Activated CD4-positive, alpha-beta T cell treated with anti-CD3 and anti-CD28 coated beads for 36 hours (primary cell): ENCODE measurements at places on chromosomes 5 and 9. TPM values are rescaled to one million over a fixed set of nuclear protein-coding genes. Genes with fewer than 3 reads are reported as not detected.

The RBM18 gene
- total RNA-seq = 28.6 TPM

The CDH9 gene
- not detected for total RNA-seq

The PCDHA5 gene
- total RNA-seq = not detected

The SECISBP2 gene
- total RNA-seq = 38.6 TPM

The PCDH1 gene
- not detected for total RNA-seq

The SLC34A1 gene
- not detected for total RNA-seq

The UIMC1 gene
- 53.4 TPM for total RNA-seq

The PSAT1 gene
- 190 TPM for total RNA-seq

The FAM78A gene
- 36.6 TPM for total RNA-seq

The GPX8 gene
- total RNA-seq = not detected

GRCh38 chr9:23538067-23538402, 288.0 kb downstream of the ELAVL2 start:
- H3K27me3 ChIP-seq = peaks cover 9% of the 10 kb centered on the region
- H3K4me1 ChIP-seq = no peaks in the 10 kb centered on the region
- no peak overlapping the region for H3K27ac ChIP-seq
- no peak overlapping the region for H3K4me3 ChIP-seq

DNA sequence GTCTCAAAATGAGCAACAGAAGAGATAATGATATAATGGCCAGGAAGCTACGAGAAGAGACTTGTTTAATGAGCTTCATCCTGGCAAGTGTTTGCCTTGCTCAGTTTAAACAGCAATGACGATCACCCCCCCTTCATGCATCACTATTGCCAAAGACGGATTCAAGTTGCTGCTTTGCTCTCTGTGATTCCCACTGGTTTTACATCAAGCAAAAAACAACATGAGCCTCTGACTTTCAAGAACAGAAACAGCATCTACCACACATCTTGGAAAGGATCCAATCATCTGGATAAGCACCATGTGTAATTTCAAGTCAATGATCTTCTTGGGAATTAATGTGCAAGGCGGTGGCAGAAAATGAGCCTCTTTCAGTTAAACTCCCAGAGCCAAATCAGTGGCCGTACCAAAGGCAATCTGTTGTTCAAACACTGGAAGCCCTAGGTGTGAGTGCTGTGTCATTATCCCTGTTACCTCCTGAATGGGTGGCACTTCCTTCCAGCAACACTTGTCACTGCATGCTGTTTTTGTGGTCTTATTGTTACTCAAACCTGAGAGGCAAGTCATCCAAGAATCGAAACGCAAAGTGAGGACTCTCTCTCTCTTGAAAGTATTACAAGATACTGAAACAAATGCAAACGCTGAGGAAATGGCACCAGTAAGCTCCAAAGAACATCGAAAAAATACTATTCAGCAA, 72.8 kb downstream of the MED27 start:
- H3K27me3 ChIP-seq = no peaks in the 10 kb centered on the region
- peaks cover 18% of the 10 kb centered on the region for H3K36me3 ChIP-seq
- DNase-seq = peak; percentile 65

DNA sequence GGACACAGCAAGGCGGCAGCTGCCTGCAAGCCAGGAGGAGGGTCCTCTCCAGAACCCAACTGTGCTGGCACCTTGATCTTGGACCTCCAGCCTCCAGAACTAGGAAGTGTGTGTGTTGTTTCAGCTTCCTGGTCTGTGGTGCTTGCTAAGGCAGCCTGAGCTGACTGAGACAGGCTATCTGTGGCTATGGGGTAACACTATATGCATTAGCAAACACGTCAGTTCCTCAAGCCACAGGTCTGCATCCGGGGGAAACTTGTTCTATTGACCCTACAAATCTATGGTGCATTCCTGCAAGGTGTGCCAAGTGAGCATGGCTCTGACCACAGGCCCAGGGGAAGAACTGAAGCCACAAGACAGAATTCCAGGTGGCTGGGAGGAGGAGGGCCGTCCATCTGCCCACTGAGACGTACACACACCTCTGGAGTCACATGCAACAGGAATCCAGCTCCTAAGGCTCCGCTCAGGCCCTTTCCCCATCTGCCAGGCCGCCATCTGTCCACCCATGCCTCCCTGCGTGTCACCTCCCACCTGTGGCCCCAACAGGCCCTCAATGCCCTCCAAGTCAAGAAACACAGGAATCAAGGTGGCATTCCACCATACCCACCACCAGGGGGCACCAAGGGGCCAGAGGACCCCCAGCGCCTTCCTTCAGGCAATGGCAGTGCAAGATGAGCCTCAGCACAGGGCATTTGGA, 174.9 kb downstream of the ROR2 start:
- peak; percentile 84 for DNase-seq
- no peaks in the 10 kb centered on the region for H3K4me1 ChIP-seq
- no peak overlapping the region for H3K27ac ChIP-seq
- peaks cover 14% of the 10 kb centered on the region for H3K27me3 ChIP-seq
- H3K36me3 ChIP-seq = no peaks in the 10 kb centered on the region

- H3K36me3 ChIP-seq = no peaks in the 10 kb centered on the region
- no peak overlapping the region for H3K27ac ChIP-seq
- H3K4me3 ChIP-seq = no peak overlapping the region
- no peak for DNase-seq
Observed at GRCh38 chr9:6692881-6693361, 47.4 kb upstream of the GLDC start.

GRCh38 chr9:5838884-5839571, 6.1 kb upstream of the ERMP1 start:
- no peak for DNase-seq
- peaks cover 2% of the 10 kb centered on the region for H3K36me3 ChIP-seq
- peaks cover 56% of the 10 kb centered on the region for H3K4me1 ChIP-seq
- no peak overlapping the region for H3K4me3 ChIP-seq
- H3K27me3 ChIP-seq = no peaks in the 10 kb centered on the region

GRCh38 chr9:98880311-98881015, 63.2 kb upstream of the COL15A1 start:
- no peak overlapping the region for H3K4me3 ChIP-seq
- H3K36me3 ChIP-seq = no peaks in the 10 kb centered on the region
- no peaks in the 10 kb centered on the region for H3K4me1 ChIP-seq
- peaks cover 18% of the 10 kb centered on the region for H3K27me3 ChIP-seq

DNA sequence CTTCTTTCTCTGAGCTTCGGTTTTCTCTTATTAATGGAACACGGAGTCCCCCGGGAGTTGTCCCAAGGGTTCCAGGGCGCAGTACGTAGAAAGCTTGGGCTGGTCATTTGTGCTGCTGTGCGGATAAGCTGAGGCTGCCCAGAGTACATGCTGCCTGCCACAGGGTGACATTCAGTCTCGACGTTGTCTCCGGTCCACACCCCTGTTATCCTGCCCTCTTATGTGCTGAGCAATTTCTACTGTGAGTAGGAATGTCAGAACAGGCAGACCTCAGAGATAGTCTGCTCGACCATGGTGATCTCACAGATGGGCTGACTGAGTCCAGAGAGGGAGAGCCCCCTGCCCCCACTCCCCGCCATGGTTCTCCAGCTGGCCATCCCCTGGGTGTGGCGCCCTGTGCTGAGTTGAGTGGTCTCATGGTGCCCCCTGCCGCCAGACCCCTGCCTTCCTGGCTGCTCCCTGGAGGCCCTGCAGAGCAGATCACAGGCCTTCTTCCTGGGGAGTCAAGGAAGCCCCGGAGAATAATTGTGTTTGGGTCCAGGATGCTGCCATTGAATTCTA, 124.0 kb downstream of the RGS3 start:
- no peak overlapping the region for H3K4me3 ChIP-seq
- DNase-seq = peak; percentile 25
- peaks cover 51% of the 10 kb centered on the region for H3K36me3 ChIP-seq
- peaks cover 64% of the 10 kb centered on the region for H3K4me1 ChIP-seq
- H3K27me3 ChIP-seq = no peaks in the 10 kb centered on the region
- no peak overlapping the region for H3K27ac ChIP-seq

DNA sequence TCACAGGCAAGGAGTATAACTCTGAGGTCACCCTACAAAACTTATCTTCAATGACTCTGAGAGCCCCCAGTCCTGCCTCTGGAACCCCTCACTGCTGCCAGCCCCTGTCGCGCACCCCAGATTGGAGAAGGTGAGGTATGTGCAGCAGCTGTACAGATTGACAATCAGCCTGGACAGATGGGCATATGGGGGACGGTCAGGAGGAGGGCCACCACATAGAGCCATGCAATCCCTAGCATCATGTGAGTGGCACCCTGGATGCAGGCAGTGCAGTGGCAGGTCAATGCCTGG, 90.1 kb downstream of the LMX1B start:
- no peak overlapping the region for H3K4me3 ChIP-seq
- no peak overlapping the region for H3K27ac ChIP-seq
- H3K27me3 ChIP-seq = peaks cover 24% of the 10 kb centered on the region
- DNase-seq = no peak

DNA sequence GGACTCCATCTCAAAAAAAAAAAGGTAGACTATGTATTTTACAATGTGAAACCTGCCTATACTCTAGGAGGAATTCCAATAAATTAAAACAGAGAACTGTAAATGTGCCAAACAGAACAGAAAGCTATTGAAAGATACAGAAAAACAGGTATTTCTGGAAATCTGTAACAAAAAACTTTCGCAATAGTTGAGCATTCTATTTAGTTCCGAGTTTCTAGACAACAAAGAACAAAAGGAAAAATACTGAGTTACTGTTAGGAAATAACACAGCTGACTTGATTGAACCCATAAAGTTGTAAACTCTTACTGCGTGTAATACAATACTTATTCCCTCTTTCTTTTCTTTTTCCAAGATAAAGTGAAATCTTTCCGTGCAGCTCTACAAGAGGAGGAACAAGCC, 18.6 kb downstream of the DIMT1 start:
- H3K36me3 ChIP-seq = peaks cover 47% of the 10 kb centered on the region
- H3K27me3 ChIP-seq = no peaks in the 10 kb centered on the region
- H3K4me3 ChIP-seq = no peak overlapping the region
- DNase-seq = no peak
- peak overlapping the region; percentile 15 for H3K27ac ChIP-seq

- H3K4me1 ChIP-seq = no peaks in the 10 kb centered on the region
- H3K36me3 ChIP-seq = no peaks in the 10 kb centered on the region
- DNase-seq = no peak
Observed at GRCh38 chr5:156825688-156826087, 24.4 kb upstream of the PPP1R2B start.

DNA sequence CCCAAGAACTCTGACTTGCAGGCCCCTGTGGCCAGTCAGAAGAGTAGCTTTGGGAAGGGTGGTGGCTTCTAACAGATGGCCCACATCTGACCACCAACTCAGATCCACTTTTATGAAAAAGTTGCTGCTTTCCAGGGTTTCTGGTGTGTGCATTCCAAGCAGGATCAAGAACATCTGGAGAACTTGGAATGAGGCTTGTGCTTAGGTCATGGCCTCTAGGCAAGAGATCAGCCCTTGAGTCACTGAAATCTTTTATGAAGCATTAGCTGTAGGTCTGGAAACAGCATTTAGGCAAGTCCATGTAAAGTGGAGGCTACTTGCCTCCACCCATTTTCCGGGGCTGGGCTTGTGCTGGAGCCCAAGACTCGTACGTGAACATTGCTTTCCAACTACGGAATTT, 433.3 kb downstream of the SH3GL2 start:
- H3K36me3 ChIP-seq = no peaks in the 10 kb centered on the region
- DNase-seq = no peak
- no peaks in the 10 kb centered on the region for H3K27me3 ChIP-seq
- H3K4me1 ChIP-seq = no peaks in the 10 kb centered on the region
- H3K27ac ChIP-seq = no peak overlapping the region
- no peak overlapping the region for H3K4me3 ChIP-seq

- peak overlapping the region; percentile 75 for H3K4me3 ChIP-seq
- H3K36me3 ChIP-seq = no peaks in the 10 kb centered on the region
- peaks cover 21% of the 10 kb centered on the region for H3K4me1 ChIP-seq
- DNase-seq = peak; percentile 61
Observed at GRCh38 chr9:114504341-114505186, 709 bp downstream of the WHRN start.

DNA sequence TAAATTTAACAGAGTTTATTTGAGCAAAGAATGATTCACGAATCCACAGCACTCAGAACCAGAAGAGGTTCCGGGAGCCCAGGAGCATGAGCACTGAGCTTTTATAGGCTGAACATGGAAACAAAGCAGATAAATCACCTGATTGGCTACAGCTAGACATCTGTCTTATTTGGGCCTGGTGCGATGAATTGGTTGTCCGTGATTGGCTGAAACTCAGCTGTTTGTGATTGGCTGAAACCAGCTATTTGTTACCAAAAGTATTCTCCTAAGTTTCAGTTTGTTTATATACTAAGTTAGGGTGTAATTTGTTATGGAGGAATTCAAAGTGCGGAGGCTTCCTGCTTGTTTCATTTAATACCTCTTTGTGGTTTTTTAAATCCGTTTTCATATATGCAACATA, 15.8 kb upstream of the LCP2 start:
- H3K27me3 ChIP-seq = no peaks in the 10 kb centered on the region
- peaks cover 7% of the 10 kb centered on the region for H3K36me3 ChIP-seq
- peak overlapping the region; percentile 98 for H3K27ac ChIP-seq
- H3K4me1 ChIP-seq = peaks cover 69% of the 10 kb centered on the region
- H3K4me3 ChIP-seq = peak overlapping the region; percentile 80

DNA sequence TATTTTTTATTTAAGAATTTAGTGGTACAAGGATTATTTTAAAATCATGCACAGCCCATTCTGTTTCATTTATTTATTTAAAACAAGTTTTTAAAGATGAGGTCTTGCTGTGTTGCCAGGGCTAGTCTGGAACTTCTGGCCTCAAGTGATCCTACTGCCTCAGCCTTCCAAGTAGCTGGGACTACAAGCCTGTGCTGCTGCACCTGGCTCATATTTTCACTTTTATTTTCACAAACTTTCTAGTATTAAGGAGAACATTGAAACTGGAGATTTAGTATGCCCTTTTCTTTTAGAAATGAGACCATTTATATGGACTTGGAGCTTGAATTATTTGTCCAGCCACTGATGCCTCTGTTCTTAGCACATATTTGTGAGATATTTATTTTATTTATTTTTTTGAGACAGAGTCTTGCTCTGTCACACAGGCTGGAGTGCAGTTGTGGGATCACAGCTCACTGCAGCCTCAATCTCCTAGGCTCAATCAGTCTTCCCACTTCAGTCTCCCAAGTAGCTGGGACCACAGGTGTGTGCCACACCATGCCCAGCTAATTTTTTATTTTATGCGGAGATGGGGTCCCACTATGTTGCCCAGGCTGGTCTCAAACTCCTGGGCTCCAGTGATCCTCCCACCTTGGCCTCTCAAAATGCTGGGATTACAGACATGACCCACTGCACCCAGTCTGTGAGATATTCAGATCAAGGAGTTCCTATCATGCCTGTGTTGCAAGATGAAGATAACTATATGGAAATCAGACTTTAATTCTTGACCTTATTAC, 7.4 kb downstream of the DMXL1 start:
- H3K4me1 ChIP-seq = peaks cover 60% of the 10 kb centered on the region
- H3K36me3 ChIP-seq = peaks cover 11% of the 10 kb centered on the region
- H3K27ac ChIP-seq = peak overlapping the region; percentile 59
- no peaks in the 10 kb centered on the region for H3K27me3 ChIP-seq
- no peak for DNase-seq

GRCh38 chr5:171634511-171634910, 151.1 kb upstream of the SMIM23 start:
- H3K36me3 ChIP-seq = no peaks in the 10 kb centered on the region
- no peak overlapping the region for H3K4me3 ChIP-seq
- DNase-seq = no peak

DNA sequence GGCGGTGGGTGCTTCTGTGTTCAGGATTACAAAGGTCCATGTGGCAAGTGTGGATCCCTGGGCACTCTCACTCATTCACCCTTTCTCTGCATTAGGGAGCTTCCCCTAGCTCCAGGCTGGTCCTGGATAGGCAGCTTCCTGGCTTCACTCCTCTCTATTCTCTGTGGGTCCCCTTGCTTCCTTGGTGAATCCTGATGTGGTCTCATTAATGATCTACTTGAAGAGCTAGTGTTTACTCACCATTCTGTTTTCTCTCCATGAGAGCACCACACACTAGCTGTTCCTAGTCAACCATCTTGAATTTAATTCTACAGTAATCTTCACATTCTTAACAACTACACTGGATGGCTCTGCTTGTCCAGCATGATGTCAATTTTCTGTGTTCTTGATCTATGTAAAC, 90.0 kb upstream of the PLPPR1 start:
- H3K27ac ChIP-seq = no peak overlapping the region
- H3K27me3 ChIP-seq = peaks cover 2% of the 10 kb centered on the region
- DNase-seq = no peak
